ENCODE measurements at places on chromosomes 5 and 9. TPM values are rescaled to one million over a fixed set of nuclear protein-coding genes. Genes with fewer than 3 reads are reported as not detected.

The SPATA9 gene
- 1.1 TPM for polyA plus RNA-seq

The SEMA6A gene
- polyA plus RNA-seq, result 55.9 TPM

DNA sequence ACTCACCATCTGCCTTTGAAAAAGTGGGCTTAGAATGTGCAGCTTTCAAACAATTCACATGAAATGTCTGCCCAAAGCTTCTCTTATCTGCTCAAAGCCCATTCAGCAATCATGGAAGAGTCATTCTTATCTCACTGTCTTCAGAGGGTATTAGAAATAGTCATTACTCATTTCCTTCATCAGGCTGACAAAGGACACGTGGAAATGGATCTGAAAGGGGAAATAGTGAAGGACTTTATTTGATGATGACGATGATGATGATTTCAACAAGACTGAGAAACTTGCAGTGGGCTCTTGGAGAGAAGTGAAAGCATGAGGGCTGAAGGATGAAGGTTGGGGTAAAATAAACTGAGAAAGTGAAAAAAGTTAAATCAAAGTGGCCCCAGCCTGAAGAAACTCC is 194.3 kb downstream of the SMARCA2 start:
- no peaks in the 10 kb centered on the region for H3K36me3 ChIP-seq
- H3K27me3 ChIP-seq, result no peaks in the 10 kb centered on the region
- H3K27ac ChIP-seq, result no peak overlapping the region
- H3K4me3 ChIP-seq, result no peak overlapping the region
- DNase-seq, result no peak
- H3K4me1 ChIP-seq, result no peaks in the 10 kb centered on the region

- H3K27me3 ChIP-seq, result no peaks in the 10 kb centered on the region
- no peak overlapping the region for H3K4me3 ChIP-seq
- H3K36me3 ChIP-seq, result no peaks in the 10 kb centered on the region
- H3K4me1 ChIP-seq, result no peaks in the 10 kb centered on the region
These were observed 374.9 kb downstream of the MAT2B start for GRCh38 chr5:163880302-163880701.

The CDHR2 gene
- 247 TPM for polyA plus RNA-seq

DNA sequence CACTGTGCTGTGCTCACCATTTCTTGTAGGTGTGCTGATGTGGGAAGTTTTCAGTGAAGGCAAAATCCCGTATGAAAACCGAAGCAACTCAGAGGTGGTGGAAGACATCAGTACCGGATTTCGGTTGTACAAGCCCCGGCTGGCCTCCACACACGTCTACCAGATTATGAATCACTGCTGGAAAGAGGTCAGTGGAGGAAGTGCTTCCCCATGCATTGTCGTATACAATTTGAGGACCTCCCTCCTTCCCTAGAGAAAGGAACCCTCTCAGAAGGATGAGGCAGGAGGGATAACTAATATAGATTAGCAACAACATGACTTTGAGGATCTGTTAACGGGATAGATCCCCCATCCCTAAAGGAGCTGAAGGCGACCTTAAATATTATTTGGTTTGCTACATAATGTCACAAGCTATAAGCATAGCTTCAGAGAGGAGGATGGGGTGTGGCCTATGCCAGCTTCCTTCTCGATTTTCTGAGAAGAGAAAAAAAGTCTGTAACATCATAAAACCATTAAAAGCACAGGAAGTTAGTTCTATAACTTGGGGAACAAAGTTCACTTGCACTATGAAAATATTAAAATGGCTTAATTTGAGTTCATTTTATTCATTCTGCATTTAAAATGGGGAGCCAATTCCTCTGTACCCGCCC is 17.0 kb upstream of the CYFIP2 start:
- H3K36me3 ChIP-seq, result no peaks in the 10 kb centered on the region
- no peak overlapping the region for H3K4me3 ChIP-seq
- peaks cover 4% of the 10 kb centered on the region for H3K4me1 ChIP-seq
- H3K27ac ChIP-seq, result no peak overlapping the region
- no peak for DNase-seq
- H3K27me3 ChIP-seq, result no peaks in the 10 kb centered on the region

GRCh38 chr9:91663858-91664257 is 240.2 kb upstream of the NFIL3 start:
- H3K4me3 ChIP-seq, result no peak overlapping the region
- no peaks in the 10 kb centered on the region for H3K4me1 ChIP-seq
- DNase-seq, result no peak
- no peaks in the 10 kb centered on the region for H3K36me3 ChIP-seq
- H3K27me3 ChIP-seq, result no peaks in the 10 kb centered on the region
- no peak overlapping the region for H3K27ac ChIP-seq

Data from large intestine (tissue), 12 donors.